Activated CD4-positive, alpha-beta T cell treated with anti-CD3 and anti-CD28 coated beads for 48 hours (primary cell): ENCODE measurements at places on chromosomes 2 and 18.

DNA sequence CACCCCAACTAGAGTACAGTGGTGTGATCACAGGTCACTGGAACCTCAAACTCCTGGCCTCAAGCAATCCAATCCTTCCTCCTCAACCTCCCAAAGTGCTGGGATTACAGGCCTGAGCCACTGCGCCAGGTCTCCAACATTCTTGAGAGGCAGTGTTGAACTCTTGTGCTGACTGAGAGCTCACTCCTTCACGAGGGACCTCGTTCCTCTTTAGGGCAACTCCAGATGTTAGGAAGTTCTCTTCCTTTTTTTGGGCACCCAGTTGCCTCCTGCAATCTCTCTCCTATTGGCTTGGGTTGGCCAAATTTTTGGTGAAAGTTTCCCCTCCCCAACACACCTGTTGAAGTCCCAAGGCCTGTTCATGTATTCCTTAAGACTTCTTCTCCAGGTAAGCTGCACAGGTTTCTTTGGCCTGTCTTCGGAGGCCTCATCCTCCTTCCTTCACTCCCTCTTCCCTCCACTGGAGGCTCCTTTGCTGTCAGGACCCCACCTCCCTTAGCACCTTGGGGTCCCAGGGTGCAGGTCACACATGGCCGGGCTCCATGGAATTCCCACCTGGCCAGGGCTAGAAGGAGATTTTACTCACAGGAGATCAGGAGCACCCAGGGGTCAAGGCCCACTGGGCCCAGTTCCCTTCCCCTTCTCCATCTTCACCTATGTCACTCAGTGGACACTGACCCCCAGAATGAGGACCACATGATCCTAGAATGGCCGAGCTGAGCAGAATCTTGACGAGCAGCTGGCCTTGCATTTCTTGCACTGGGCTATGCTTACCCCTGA, 94.6 kb upstream of the SMAD2 start:
- DNase-seq = no peak

DNA sequence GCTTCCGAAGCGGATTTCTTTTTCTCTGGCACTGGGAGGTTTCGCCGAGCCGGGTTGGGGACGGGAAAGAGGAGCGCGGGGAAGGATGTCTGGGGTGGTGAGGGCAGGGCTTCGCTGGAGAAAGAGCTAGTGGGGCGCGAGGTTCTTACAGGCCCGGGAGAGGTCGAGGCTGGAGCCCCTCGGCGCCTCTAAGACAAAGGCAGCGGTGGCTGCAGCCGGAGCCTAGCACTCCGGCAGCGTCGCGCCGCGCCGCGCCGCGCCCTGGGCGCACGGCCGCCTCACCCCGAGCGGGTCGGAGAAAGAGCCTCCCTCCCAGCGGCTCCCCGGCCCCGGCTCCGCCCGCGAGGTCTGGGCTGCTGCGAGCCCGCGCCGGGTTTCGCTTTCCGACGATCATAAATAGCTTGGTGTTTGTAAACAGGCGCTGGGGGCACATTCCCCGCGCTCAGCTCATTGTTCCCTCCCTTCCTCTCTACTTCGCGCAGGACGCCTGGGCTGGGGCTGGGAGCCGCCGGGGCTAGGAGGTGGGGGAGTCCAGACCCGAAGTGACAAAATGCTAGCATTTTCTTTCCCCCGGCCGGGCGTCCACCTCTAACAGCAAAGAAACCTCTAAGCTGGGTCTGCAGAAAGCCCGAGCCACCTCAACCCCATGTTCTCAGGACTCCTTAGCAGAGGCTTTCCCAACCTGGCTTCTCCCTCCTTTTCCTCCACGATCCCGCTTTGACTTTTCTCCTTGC, 813 bp upstream of the MEIS1 start:
- peak; percentile 26 for DNase-seq

DNA sequence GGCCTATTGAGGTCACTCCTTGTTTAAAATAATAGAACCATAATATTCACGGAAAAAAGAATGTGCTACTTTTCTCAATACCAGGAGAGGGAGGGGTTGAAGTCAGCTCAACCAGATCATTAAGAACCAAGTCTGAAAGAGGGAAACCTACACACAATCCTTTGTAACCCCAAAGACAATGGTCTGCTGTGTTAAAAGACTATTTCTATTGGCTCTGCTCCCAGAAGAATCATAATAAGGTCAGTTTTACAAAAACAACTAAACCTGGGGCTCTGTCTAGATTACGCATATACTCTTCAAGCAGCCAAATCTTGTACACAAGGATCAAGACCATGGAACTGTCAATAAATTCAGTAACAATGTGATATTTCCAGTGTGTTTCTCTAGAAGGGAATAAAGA, 177.2 kb upstream of the CRIM1 start:
- DNase-seq = no peak

- DNase-seq = no peak
Observed at GRCh38 chr18:56723068-56723467, 71.9 kb downstream of the WDR7 start.

- DNase-seq = no peak
Observed at GRCh38 chr2:201938156-201938775, 95.4 kb upstream of the FZD7 start.

- no peak for DNase-seq
Observed at GRCh38 chr2:211468877-211469663, 912.7 kb downstream of the CPS1 start.

- no peak for DNase-seq
Observed at GRCh38 chr18:41613003-41613609, 341.9 kb upstream of the PIK3C3 start.

- no peak for DNase-seq
Observed at GRCh38 chr2:23912054-23912453, 14.9 kb downstream of the ATAD2B start.

DNA sequence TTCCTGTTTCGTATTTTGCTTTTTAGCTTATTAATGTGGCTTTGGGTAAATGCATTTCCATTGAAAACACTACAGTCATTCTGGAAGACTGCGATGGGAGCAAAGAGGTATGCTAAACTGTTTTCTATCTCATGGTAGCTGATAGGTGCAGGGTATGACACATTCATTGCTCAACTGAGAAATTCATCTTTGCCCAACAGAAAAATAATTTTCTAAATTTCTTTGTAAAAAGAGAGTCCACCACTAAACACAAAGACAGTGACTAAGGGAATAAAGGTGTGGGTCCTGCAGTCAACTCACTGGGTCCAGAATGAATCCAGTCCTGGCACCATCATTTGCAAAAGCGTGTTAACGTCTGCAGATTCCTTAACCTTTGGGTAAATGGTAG, 19.9 kb downstream of the ERMN start:
- DNase-seq = no peak

DNA sequence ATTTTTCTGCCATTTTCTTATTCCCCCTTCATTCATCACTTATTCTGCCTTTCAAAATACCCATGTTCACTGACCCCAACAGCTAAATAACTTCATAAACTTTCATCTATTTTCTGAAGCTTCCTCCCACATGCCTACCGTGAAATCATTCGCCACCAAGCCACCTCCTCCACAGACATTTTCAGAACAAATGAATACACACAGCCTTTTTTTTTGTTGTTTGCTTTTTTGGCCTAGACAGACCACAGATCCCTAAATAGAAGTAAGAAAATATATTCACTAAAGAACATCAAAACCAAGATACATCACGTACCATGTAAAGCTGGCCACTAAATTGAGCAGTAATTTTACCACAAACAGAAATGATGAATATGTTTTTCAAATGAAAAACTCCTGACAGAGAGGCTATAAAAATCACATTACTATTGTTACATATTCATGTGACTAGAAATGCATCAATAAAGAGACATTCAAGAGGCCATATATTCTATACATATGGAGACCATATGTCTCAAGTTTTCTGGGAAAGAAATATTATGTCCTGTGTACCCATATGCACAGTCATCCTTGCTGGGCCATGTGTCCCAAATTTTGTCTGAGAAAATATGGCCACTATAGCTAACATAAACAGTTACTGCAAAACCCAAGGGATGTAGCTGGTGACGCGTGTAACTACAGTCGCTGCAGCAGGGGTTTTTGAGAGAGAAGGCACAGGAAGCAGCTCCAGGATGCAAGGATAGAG, 200.3 kb downstream of the FBXO15 start:
- no peak for DNase-seq

DNA sequence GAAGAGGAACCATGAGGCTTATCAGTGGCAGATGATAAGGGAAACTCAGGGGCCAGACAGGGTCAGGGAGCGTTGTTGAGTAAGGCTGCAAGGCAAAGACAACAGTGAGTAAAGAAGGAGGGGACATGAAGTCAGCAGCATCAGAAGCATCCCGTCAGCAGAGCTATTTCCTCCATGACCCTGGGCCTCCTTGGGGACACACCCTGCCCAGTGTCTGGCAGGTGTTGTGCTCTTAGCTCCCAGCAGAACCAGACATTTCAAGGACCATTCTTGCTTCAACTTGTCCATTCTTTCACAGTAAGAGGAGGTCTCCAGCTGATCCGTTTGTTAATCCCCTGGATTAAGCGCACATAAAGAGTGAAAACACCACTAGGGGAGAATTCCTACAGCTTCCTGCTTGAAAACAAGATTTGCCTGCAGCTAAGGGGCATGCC, 88.7 kb upstream of the MEIS1 start:
- no peak for DNase-seq

- DNase-seq = peak; percentile 37
Observed at GRCh38 chr18:44799382-44799906, 118.8 kb downstream of the SETBP1 start.

DNA sequence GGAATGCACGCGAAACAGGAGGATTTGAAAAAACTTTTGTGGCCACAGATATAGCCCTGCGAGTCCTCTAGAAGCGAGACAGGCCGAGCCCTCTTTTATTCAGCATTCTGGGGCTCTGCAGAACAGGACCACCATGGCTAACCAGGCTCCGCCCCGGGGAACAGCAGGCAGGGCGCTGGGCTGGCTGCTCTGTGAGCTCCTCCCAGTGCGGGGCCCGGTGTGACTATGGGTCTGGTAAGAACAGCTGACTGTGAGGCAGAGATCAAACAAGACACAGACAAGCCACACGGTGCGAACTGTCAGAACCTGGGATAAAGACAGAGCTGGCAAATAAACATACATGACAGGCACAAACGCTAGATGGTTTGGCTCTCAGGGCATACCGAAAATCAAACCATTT, 15.5 kb downstream of the PXDN start:
- DNase-seq = no peak

DNA sequence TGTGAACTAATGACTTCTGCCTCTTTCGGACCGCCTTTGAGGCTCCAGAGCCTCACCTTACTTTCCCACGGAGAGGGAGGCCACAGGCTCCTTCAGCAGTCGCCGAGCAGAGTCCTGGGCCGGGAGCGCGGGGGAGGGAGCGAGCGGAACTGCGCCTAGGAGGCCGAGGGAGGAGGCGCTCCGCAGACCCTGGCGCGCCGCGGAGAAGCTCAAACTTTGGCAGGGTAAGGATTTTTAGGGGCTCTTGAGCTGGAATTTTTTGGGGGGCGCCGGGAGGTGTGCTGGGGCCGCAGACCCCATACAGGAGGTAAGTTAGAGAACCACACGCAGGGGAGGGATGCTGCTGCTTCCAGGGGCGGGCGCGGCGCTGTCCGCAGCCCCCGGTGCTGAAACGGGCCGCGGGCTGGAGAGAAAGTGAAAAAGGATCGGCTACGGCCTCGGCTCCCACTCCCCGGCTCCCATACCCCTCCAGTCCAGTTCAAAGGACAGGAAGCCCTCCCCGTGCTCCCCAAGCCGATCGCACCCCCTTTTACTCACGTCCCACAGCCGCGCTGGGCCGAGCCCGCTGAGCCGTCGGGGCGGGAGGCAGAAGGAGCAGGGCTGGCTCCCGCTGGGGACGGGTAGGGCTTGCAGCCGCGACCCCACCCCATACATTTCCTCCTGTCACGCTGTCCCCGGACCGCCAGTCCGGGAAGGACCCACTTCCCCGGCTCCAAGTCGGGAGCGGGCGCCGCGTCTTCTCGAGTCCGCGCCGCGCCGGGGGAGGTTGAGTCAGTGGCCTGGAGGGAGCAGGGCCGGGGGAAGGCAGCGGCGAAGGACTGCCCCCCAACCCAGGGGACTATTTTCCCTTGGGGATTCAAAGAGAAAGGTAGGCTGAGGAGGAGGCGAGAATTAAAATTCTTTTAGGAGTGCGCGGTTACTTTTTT, at the start of gene CNGA3:
Gene CNGA3, plus strand, starts transcription at position 146 of the 926 bp plus-strand sequence. CDS start 23,520 bp downstream, outside the sequence.
- DNase-seq = peak; percentile 44

DNA sequence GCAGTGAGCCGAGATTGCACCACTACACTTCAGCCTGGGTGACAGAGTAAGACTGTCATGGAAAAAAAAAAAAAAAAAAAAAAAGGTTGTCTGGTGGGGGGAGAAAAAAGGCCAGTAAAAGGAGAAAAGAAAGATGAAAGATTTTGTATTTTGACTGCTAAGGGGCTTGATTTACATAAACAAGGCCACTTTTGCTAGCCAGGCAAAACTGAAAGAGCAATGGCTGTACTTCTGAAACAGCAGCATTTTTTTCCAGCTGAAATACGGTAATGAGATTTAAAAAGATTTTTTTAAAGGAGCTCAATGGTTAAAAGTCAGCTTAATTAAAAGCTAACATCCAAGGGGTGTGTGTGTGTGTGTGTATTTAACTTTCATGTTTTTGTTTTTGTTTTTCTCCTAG, 11.3 kb upstream of the OXER1 start:
- no peak for DNase-seq

- DNase-seq = no peak
Observed at GRCh38 chr2:18842836-18843235, 253.5 kb upstream of the NT5C1B start.

GRCh38 chr2:112794131-112794733, 9.9 kb upstream of the IL1A start:
- DNase-seq = peak; percentile 32

GRCh38 chr18:57803103-57803969, at the start of gene ATP8B1:
Gene ATP8B1, minus strand, starts transcription at chr18:57803315. Its CDS starts 71,508 bp downstream, at chr18:57731807.
- no peak for DNase-seq

DNA sequence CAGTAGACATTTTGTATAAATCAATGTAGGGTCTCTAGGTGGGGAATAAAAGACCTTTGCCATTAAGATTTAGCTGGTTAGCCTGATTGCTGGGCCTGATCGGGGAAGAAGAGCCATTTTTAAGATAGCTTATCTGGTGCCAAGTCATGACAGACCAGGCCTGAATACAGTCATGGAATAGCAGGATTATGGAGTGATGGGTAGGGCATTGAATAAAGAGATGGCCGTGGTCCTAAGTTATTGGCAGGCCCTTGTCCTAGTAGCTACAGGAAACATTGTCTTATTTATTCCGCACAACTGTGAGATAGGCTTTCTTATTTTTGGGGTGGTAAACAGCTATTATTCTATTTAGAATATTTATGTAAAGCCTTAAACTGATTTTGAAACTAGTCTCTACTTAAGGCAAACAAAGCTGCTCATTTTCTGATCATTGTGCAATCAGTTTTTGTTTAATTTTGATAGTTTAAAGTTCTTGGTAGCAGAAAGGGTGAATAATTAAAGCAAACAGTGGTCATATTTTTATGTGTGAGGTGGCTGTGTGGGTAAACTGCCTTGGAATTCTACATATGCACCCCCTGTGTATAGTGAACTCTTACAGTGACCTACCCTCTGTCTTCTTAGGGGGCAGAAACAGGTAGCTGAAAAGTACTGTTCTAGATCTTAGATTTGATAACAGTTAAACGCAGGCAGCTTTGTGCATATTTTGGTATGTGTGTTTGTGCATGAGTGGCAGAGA, 22.6 kb downstream of the ZNF236 start:
- no peak for DNase-seq

DNA sequence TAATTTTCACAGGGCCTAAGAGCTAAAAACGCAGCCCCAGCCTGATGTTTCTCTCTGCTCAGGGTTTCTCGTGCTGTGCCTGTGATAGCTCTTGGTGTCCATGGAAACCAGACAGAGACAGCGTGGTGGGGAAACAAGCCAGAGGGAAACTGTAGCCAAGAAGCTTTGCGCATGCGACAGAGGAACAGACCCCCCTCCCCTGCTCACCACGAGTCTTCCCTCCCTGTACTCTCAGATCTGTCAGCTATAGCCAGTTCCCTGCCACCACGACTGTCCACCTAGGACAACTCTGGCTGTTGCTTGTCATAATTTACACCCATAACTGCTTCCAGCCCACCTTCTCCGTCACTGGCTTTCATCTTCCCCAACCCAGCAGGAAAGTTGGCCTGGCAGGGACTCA, 13.2 kb upstream of the DNAJC27 start:
- no peak for DNase-seq
